ENCODE measurements at places on chromosomes 13 and 19.
A peak's percentile ranks its signal among the peaks of the same experiment; 100 is the strongest.

DNA sequence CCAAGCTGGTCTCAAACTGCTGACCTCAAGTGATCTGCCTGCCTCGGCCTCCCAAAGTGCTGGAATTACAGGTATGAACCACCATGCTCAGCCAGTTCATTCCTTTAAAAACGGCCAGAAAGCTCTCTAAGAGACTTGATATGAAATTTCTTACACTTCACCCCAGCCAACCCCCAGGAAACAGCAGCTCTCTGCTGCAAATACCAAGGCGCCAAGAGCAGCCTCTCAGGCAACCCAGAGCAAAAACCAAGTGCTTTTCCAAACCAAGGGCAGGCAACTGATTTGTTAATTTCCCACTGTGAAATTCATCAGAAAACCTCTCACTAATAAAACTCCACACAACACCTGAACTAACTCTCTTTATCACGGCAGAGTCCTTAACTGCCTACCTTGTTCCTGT, 44.9 kb downstream of the LATS2 start:
- DNase-seq = no peak

- no peak for DNase-seq
Observed at GRCh38 chr13:39935155-39935554, 279.7 kb downstream of the COG6 start.

- no peak for DNase-seq
Observed at GRCh38 chr13:23859904-23860303, 29.3 kb downstream of the MIPEP start.

- DNase-seq = no peak
Observed at GRCh38 chr19:12034198-12034597, 1.3 kb downstream of the ZNF433 start.

DNA sequence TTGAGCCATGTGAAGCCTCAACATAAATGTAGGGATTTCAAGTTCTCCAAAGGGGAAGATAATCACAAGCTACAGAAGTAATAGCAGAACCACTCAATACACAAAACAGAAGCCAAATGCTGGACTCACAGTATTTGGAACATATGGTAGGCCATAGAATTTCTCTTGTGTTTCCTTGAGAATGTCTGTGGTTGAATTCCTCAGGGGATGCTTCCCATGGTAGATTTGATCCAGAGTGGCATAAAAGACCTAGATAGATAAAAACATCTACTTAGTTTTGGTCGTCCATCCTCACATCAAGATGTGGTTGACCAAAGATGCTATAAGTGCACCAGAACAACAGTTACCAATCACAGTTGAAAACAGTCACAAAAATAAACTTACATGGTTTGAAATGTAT, 83.4 kb downstream of the MIPEP start:
- no peak for DNase-seq

GRCh38 chr19:11203194-11204075, 6.1 kb upstream of the KANK2 start:
- no peak for DNase-seq

GRCh38 chr19:6491802-6492592, 10.1 kb downstream of the TUBB4A start:
- no peak for DNase-seq

DNA sequence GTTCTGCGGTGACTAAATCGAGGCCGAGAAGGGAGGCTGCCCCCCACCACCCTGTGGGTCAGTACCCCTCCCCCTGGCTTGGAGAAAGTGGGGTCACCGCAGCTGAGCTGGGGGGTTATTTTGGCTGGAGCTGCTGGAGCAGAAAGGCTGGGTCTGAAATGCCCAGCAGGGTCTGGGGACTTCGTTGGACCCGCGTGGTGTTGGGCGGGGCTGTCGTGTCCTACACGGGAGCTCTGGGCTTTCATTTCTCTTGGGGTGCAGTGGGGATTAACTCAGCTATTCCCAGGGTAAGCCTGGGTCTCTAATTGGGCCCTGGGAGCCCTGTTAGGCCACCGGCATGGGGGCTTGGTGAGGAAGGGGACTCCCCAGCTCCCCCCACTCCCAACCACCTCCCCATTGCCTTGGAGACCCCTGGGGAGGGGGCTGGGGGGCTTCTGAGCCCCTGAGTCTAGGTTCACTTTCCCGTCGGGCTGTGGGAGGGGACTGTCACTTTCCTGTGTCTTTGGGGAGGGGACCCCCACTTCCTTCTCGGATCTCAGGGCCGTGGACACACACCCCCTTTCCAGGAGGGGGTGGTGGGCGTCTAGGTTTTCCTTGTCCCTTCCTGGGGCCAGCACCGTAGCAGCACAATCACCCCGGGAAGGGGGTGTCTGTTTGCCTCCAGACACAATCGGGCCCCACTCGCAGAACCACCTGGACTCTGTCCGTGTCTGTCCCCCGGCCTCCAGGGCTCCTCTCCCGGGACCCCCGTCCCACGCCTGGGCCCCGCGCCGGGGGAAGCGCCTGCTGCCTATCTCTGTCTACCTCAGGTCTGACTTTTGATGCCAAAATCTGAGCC, 10.2 kb upstream of the WDR18 start:
- no peak for DNase-seq

- DNase-seq = no peak
Observed at GRCh38 chr13:65508338-65508737, 1721.8 kb downstream of the PCDH9 start.

DNA sequence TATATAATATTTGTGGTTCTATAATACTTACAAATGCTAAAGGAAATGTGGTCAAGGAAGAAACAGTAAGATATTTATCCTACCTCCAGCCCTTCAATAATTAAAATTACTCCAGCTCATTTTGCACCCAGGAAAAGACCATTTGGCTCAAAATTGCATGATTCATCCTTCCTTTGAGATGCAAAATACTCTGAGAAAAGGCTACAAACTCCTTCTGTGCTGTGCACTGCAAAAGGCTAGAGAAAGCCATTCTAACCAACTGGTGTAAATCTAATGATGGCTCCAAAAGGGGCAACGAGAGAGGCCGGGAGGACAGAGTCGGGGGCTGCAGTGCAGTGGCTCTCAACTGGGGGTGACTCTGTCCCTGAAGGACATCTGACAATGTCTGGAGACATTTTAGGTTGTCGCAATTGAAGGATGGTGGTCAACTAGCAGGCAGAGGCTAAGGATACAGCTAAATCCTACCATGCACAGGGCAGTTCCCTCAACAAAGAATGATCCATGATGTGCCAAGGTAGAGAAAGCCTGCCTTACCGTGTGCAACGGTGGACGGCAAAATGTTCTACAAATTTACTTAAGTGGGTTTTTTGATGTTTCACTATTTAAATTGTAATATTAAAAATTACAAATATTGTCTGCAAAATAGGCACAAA, 32.6 kb downstream of the SLC7A1 start:
- no peak for DNase-seq

DNA sequence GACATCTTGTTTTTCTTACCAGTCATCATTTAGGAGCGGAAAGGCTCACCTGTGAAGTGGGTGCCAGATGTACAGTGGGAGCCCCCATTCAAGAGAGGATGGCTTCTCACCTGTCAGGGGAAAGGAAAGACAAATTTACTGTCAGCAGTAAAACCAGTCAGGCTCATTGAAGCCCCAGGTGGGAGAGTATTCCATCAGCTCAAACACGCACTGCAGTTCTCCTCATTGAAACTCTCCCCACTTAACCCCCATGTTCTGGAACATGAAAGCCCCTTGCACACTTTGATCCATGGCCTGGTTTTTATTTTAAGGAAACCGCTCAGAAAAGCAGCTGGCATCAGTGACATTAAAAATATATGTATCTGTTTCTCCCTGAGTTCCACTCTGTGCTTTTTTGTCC, 401.1 kb upstream of the ZNF507 start:
- DNase-seq = no peak

- DNase-seq = no peak
Observed at GRCh38 chr13:55418095-55418494, 1722.6 kb upstream of the PRR20A start.

DNA sequence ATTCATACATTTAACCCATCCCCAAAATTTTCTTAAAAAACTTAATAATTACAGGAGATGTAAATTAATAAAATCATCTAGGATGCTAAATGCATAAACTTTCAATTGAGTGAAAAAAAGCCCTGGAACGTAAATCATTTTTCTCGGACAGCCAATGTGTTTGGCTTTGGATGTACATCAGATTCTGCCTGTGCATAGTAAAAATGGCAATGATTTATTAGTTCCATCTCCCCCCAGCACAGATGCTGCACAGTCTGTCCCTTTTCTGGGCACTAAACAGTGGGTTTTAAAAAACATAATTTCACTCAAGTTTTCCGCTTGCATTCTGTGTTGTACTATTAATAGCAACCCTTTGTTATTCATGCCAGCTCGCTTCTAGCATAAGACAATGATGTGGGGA, 147.7 kb downstream of the TM9SF2 start:
- no peak for DNase-seq

- no peak for DNase-seq
Observed at GRCh38 chr13:28001837-28002473, 13.5 kb upstream of the URAD start.

- no peak for DNase-seq
Observed at GRCh38 chr19:1408300-1409203, 1.2 kb downstream of the DAZAP1 start.

DNA sequence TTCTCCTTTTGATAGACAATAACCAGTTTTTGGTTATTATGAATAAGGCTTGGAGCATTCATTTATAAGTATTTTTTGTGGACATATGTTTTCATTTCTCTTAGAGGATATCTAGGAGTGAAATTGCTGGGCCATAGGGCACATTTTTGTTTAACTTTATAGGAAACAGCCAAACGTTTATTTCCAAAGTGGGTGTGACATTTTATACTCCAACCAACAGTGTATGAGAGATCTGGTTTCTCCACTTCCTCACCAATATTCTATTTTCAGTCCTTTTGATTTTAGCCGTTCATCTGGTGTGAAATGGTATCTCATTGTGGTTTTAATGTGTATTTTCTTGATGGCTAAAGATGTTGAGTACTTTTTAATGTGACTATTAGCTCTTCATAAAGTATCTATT, 21.9 kb downstream of the TDRD3 start:
- DNase-seq = no peak

DNA sequence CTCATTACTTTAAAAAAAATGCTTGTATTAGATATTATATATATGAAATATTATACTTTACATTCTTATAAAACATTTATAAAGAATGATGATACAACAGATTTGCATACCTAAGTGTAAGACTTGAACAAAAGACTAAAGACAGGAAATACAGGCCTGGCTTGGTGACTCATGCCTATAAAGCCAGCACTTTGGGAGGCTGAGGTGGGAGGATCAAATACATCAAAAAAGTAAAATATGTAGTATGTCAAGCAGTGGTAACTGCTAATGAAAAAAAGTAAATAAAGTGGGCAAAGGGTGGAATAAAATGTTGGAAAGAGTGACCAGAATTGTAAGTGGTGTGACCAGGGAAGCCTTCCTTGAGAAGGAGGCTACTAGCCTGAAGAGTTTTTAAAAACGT, 133.7 kb downstream of the GGACT start:
- no peak for DNase-seq

DNA sequence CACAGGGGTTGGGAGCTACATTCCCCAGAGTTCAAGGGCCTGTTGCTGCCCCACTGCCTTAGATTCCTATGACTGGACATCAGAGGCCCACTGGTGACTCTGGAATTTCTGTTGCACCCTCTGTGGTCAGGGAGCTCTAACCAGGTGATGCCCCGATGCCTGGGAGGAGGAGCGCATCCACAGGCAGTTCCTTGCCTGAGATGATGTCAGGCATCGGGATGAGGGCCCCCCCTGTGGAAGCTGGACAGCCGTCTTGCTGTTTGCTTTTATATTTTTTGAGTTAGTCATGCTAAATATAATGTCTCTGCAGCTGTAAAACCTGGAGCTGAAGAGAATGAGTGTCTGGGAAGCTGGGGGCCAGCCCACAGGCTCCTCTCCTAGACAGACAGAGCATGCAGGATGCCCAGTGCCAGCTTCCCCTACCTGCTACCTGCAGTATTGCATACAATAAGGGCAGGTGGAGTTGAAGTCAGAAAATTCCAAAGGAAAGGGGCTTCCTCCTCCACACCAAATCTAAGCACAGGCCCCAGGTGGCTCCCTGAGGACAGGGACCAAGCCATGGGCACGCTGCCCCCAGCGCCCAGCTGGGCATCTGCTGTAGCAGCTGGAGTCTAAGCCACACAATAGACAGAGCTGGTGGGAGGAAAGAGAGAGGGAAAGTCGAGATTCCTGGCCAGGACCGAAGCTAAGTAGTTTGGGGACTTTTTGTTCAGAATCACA, 16.2 kb downstream of the COL4A2 start:
- no peak for DNase-seq

DNA sequence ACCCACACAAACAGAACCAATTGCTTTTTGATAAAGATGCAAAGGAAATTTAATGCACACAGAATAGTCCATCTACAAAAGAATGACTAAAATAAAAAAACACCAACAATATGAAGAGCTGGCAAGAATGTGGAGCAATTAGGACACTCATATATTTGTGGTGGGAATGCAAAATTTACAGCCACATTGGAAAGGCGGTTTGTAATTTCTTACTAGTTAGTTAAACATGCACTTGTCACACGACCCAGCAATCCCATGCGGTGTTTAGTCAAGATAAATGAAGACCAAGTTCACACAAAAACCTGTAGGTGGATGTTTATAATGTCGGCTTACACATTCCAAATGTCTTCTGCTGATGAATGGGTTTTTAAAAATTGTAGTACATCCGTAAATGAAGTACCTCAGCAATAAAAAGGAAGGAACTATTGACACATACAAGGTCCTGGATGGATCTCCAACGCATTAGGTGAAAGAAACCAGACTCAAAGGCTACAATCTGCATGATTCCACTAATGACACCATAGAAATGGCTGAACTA, 5.2 kb downstream of the GRTP1 start:
- no peak for DNase-seq

DNA sequence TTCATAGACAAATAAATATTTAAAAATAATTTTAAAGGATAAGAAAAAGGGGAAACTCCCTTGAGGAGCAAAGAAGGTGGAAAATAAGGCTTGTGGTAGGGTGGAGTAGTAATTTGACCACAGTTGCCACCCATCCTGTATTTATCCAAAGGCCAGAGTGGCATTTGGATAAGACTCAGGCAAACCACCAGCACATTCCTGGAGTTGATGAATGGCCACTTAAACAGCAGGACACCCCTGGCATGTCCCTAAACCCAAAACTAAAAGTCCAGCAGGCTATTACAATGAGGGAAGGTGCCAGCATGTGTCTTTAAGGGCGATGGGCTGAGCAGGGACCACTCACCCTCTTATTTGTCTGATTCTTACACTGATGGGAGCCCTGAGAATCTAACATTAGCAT, 9.8 kb upstream of the FRY start:
- DNase-seq = no peak

DNA sequence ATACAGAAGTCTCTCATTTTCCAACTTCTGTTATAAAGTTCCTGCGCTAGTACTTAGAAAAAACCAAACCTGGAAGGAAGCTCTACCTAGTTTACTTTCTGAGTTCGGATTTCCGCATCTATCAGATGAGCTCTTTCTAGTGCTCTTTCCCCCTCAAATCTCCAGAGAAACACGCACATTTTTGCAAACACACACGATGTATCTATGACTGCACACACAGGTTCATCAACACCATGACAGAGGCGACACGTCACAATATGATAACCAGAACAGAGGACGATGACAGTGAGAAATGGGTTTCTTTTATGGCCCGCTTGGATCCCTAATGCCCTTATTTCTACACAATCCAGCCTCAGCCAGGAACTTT, 629 bp upstream of the LRRC63 start:
- DNase-seq = peak; percentile 41

GRCh38 chr19:13797870-13798269, 2.6 kb downstream of the ZSWIM4 start:
- no peak for DNase-seq
